ENCODE measurements at places on chromosomes 4 and X. TPM values are rescaled to one million over a fixed set of nuclear protein-coding genes. Genes with fewer than 3 reads are reported as not detected.

The TMPRSS11D gene
- not detected for polyA plus RNA-seq

The TNMD gene
- 14.9 TPM for polyA plus RNA-seq

The INPP4B gene
- 1.7 TPM for polyA plus RNA-seq

The IL3RA gene
- polyA plus RNA-seq = 4.7 TPM

The EPGN gene
- 0.40 TPM for polyA plus RNA-seq

The MGAT4D gene
- polyA plus RNA-seq = not detected

The KIAA1210 gene
- polyA plus RNA-seq = 0.04 TPM

The ADH7 gene
- polyA plus RNA-seq = not detected

The RPL34 gene
- polyA plus RNA-seq = 2,734 TPM

The GPR50 gene
- not detected for polyA plus RNA-seq

The SLC6A14 gene
- polyA plus RNA-seq = not detected

The ZNF718 gene
- 2.5 TPM for polyA plus RNA-seq

The ASB9 gene
- polyA plus RNA-seq = 2.1 TPM

The SPARCL1 gene
- polyA plus RNA-seq = 1,049 TPM

The PHOX2B gene
- not detected for polyA plus RNA-seq

The FRAS1 gene
- polyA plus RNA-seq = 0.16 TPM

The ARHGEF6 gene
- polyA plus RNA-seq = 13.6 TPM

The BEND2 gene
- polyA plus RNA-seq = 0.02 TPM

The NFKB1 gene
- polyA plus RNA-seq = 45.0 TPM

The LRP2BP gene
- 0.77 TPM for polyA plus RNA-seq
